Pons (tissue), 1 donor: ENCODE measurements at places on chromosomes 7 and 10.

GRCh38 chr7:75878312-75878768 lies 494 bp upstream of the RHBDD2 start:
- no peak for DNase-seq

DNA sequence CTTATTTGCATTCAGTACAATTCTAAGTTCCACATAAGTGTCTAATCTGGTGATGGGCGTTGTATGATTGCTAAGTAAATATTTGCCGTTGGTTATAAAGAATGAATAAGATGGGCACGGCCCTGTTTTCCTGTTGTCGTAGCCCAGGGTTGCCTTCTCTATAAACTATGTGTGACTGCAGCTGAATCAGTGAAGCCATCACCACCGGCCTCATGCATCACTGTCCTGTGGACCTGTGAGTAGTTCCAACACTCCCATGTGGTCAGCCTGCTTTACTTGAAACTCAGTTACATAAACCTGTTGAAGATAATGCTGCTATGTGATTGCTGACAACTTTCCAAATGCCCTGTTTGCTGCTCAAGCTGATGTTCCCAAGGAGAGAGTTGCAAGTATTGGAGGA lies 21.6 kb upstream of the KLF6 start:
- DNase-seq, result no peak

- peak; percentile 84 for DNase-seq
These were observed 394.7 kb downstream of the AUTS2 start for GRCh38 chr7:69992938-69993337.

DNA sequence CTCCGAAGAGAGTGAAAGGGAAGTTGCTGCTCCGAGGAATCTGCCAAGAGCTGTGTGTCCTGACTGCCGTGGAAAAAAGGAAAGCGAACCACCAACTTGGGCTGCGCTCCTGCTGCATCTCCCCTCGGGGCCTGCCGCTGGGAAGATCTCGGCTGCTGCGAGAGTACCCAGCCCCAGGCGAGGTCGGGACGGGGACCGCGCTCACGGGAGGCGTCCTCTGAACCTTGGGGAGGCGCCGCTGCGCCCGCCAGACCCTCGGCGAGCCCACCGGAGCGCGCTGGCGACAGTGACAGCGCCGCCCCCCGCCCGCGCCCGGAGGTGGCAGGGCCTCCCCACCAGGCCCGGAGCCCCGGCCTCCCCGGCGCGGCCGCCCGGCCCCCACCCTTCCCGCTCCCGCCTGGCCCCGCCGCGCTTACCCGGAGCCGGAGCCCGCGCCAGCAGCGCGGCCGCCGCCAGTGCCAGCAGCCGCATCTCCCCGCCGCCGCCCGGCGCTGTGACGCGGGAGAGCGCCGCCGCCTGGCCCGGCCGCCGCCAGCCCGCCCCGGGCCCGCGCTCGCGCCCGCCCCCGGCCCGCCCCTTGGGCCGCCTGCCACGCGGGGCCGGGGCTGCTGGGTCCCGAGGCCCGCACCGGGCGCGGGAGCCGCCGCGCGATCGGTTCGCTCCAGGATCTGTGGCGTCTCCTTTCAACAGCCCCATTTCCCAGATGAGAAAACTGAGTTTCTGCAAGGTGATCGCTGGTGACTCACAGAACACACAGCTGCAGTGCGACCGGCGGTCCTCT lies at the start of gene VSTM4:
Gene VSTM4 (minus strand): TSS at position 508 of the 781 bp plus-strand sequence. CDS start 37 bp downstream, at position 471.
- no peak for DNase-seq

DNA sequence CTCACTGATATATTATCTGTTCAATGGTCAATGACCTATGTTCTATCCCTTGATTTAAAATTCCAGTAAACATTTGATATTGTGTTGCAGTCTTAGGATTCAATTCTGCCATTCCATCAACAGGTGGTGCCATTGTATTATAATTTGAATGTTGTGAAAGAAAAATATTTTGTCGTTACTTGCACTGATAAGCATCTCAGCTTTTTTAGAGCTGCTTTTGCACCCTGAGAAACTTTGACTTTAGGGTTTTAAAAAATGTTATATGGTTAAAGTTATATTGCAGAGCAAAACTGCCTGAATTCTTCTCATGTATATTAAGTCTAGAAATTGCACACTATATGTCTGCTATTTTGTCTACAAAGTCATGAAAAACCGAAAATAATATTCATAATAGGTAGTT lies 18.8 kb upstream of the MINDY3 start:
- DNase-seq, result peak; percentile 54

DNA sequence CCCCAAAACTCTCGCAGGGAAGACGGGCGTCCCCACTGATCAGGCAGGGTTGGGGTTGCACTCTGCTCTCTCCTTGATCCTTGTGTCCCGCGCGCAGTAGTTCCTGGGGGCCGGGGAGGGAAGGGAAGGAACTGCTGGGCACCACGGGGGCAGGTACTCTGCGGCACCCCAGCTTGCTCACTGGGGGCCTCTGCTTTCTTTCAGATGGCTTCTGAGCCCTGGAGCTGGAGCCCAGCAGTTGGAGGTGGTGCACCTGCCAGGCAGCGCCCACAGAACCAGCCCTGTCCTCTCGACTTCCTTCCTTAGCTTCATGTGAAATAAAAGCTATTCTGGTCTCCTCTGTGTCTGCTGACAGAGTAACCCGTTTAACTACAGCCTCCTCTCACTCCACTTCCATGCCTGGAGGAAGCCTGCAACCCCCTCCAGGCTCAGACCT lies 12.2 kb downstream of the PLAC9 start:
- DNase-seq, result no peak

DNA sequence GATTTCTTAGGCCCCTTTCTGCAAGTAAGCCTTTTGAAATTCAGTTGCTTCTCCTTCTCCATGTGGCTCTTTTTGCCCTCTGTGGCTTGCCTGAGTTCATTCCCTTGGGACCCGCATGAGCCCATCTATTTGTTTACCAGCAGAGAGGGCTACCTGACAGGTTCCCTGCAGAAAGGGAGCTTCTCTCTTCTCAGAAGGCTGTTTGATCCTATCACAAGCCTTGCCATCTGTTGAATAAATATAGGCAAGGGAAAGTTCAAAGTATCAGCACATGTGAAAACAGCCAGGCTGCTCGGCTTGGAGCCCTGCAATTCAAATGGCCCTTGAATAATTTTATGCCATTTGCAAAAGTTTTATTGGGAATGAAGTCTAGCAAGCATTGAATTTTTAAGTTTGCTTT lies 720.2 kb upstream of the FZD8 start:
- no peak for DNase-seq

GRCh38 chr10:33139181-33139646 lies 181.2 kb upstream of the ITGB1 start:
- DNase-seq, result no peak

GRCh38 chr7:116955801-116956476 lies 2.6 kb downstream of the ST7 start:
- peak; percentile 34 for DNase-seq

DNA sequence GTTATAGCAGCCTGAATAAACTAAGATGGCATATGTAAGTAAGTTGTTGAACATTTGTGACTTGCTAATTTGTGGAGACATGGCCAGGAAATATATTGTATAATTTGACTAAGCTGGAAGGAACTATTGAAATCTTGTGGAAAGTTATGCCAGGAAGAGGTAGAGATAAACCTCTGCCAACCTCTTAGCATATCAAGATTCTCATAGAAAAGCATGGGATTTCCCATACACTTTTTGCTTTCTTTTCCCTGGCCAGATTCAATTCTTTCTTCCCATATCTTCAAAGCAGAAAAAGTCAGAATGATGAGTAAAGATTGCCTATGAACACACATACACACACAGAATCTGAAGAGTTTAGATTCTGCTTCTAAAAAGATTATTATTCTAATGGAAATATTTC lies 216.2 kb downstream of the SEMA3D start:
- DNase-seq, result no peak

DNA sequence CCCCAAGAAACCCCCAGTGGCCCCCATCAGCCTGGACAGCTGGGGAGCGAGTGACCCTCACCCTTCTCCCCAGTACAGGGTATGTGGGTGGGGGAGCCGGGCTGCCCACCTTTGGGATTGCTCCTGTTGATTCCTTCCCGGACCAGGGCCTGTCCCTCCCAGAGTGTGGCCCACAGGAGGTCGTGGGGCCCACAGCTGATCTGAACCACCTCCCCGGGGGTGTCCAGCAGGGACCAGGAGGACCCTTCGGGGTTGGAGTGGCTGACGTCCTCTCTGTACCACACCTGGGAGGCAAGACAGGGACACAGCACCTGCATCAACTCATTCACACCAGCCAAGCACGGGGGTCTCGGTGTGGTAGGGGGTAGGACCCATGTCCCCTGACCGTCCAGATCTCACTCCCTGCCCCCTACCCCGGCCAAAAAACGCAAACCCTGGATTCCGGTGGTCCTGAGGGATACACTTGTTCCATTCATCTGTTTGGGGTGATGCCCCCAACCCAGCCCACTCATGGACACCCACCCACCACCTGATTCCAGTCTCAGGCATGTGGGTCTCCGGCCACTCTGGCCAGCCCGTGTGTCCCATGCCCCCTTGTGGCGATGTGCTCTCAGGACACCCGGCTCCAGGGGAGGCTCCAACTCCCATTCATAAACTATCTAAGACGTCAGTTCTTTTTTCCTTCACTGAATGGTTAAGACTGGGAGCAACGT lies 10.9 kb downstream of the TECPR1 start:
- DNase-seq, result peak; percentile 19
